ENCODE measurements at places on chromosomes 6 and 20.

- H3K36me3 ChIP-seq = no peaks in the 10 kb centered on the region
- no peaks in the 10 kb centered on the region for H3K4me1 ChIP-seq
- no peak overlapping the region for H3K27ac ChIP-seq
- H3K4me3 ChIP-seq = no peak overlapping the region
Observed at GRCh38 chr20:59176812-59177211, 13.2 kb downstream of the ZNF831 start.

DNA sequence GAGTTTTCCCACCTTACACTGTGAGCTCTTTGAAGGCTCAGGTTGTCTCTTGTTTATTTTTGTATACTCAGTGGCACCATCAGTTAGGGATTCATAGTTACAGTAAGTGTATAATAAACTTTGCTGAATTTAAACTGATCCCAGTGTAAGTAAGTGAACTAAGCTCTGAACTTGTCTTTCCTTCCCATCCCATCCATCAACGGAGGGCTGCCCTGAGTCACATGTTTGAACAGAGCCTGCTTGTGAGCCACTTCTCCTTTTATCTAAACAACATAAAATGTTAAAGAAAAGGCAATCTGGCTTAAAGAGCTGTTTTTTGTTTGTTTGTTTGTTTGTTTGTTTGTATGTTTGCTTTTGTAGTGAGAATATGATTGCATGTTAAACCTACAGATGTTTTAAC, 185.7 kb upstream of the MARCKS start:
- no peak overlapping the region for H3K27ac ChIP-seq
- peak; percentile 56 for DNase-seq
- peaks cover 3% of the 10 kb centered on the region for H3K4me1 ChIP-seq
- no peaks in the 10 kb centered on the region for H3K36me3 ChIP-seq

GRCh38 chr6:104227508-104227907, 632.2 kb downstream of the HACE1 start:
- no peak overlapping the region for H3K27ac ChIP-seq
- H3K36me3 ChIP-seq = no peaks in the 10 kb centered on the region
- DNase-seq = no peak
- H3K4me3 ChIP-seq = no peak overlapping the region
- no peaks in the 10 kb centered on the region for H3K27me3 ChIP-seq

- no peak for DNase-seq
- H3K27me3 ChIP-seq = no peaks in the 10 kb centered on the region
- peaks cover 54% of the 10 kb centered on the region for H3K36me3 ChIP-seq
- no peak overlapping the region for H3K4me3 ChIP-seq
- no peak overlapping the region for H3K27ac ChIP-seq
Observed at GRCh38 chr6:44250067-44250717, 3.3 kb downstream of the HSP90AB1 start.

DNA sequence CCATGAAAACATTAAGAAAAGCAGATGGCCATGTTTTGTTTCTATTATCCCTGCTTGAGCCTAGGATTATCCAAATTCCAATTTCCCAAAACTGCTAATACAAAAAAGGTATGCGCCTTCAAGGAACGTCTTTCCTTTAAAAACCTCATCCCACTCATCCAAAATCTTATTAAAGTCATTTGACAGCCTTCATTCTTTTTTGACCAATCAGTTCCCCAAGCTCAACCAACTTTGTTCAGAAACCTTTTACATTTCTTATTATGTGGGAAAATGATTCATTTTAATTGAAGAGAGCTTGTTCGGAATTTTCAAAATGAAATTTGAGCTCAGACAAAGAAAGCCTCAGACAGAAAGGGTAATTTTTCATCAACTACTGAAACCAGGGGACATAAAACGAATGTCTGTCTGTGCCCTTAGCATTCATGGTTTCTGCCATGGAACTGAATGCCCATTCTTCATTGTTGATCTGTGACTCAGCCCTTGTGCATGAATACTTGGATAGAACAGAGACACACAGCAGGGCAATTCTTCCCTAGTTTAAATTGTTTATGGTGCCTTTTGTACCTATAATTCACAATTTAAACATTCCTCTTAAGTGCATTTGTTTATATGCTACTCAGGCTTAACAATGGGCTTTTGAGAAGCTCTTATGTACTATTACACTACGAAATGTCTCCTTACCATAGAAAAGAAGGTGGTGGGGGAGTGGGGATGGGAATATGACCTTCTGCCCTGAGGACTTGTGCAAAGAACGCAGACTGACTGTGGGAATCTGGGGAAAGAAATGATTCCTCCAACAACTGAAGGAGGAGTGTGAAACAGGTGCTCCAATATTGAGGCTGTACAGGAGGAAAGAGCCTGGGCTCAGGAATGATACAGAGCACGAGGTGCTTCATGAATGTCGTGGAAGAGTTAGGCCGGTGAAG, 49.8 kb upstream of the ERVFRD-1 start:
- DNase-seq = peak; percentile 16
- H3K27me3 ChIP-seq = no peaks in the 10 kb centered on the region
- H3K4me3 ChIP-seq = no peak overlapping the region
- H3K4me1 ChIP-seq = peaks cover 6% of the 10 kb centered on the region
- no peaks in the 10 kb centered on the region for H3K36me3 ChIP-seq

DNA sequence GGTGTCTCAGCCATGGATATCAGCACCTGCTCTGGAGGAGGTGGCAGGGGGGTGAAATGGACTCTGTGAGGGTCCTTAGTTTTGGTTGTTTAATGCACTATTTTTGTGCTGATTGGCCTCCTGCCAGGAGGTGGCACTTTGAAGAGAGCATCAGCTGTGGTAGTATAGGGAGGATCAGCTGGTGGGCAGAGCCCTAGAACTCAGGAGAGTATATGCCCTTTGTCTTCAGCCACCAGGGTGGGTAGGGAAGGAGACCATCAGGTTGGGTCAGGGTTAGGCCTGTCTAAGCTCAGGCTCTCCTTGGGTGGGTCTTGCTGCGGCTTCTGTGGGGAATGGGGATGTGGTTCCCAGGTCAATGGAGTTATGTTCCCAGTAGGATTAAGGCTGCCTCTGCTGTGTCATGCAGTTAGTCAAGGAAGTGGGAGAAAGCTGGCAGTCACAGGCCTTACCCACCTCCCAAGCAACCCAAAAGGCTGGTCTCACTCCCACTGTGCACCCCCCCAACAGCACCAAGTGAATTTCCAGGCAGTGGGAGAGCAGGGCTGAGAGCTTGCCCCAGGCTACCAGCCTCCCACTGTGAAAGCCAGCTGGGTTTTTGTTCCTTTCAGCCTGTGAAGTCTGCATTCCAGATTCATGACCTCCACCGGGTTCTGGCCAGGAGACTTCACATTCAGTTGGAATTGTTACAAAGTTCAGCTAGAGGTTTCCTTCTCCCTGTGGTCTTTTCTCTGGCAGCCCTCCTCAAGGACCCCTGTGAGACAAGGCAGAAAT, 5.7 kb upstream of the OSTM1 start:
- H3K27me3 ChIP-seq = no peaks in the 10 kb centered on the region
- peak; percentile 58 for DNase-seq
- H3K36me3 ChIP-seq = no peaks in the 10 kb centered on the region
- H3K4me1 ChIP-seq = no peaks in the 10 kb centered on the region

All from IMR-90 (cell line).